ENCODE measurements at places on chromosomes 7 and 10.

DNA sequence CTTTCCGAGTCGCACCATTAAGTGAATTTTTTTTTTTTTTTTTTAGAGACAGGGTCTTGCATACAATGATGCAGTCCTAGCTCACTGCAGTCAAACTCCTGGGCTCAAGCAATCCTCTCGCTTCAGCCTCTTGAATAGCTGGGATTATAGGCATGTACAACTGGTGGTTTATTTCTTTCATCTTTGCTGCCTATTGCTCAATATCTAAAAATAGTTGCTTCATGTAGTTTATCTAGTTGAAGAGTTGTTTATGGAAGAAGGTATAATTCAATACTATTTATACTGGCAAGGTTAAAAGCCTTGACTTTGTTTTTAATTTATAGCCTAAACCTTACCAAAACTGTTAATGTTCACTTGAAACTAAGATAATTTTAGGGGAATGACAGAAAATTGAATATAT lies 66.9 kb downstream of the SEMA3D start:
- no peak for DNase-seq

DNA sequence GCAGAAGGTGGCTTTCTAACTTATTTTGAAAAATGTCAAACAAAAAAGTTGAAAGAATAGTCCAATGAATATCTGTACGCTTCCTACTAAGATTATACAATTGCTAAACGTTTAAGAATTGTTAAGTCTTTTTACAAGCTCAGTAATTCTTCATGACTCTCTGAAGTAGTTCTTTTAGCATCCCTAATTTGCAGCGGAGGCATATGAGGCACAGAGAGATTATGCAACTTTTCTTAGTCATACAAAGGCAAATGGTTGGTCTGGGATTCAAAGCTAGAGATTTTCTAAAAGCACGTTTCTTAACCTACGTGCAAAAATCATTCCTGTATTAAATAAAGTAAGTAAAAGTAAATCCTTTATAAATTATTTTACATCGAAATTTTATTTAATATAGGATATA lies 254.2 kb downstream of the MAGI2 start:
- DNase-seq, result no peak

DNA sequence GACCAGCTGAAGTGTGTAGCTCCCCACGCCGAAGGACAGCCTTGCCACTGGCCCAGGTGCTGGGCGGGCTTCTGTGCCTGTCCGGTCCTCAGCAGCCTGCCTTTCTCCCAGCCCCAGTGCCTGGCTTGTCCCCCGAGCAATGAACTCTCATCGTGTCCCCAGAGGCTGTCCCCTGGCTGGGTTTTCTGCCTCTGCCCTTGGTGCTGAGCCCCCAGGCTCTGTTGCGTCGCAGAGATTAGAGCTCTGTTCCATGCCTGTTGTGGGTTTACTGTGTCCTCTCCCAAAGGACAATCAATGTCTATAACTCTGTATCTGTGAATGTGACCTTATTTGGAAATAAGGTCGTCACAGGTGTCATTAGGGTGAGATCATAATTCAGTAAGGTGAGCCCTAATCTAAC lies 226.1 kb upstream of the SHH start:
- DNase-seq, result no peak

- DNase-seq, result no peak
Observed at GRCh38 chr7:117929237-117929636, 56.0 kb upstream of the CTTNBP2 start.

DNA sequence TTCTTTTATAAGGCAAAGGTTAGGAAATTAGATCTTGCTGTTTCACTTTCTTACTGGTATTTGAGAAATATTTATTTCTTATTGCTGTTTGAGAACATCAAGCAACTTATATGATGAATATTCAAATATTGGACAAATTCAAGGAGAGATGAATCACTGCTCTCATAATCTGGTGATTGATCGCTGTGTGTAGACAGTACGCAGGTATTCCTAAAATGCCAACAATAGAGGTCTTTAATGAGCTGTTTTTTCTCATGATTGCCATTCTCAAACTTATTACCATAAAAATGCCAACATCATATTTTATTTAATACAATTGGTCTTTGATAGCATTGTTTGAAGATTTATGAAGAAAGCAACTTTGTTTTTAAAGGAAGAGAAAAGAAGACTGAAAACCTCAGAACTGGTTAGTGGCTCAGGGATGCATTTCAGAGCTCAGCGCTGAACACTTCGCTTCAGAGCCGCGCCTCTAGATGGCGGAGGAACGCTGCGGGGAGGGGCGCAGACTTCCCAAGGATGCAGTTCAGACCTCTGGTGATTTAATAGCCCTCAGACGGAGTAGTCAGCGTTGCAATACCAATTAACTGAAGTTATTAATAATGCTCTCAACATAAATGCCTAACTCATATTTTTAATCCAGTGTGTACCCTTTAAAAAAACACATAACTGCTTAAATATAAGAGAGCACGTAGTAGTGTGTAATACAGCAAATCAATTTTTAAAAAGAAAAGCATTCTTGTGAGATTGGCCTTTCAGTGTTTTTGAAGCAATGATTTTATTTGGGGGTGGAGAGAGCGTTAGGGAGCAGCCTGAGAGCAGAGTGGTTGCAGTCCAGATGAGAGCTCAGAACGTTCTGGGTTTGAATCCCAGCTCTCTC lies 38.5 kb upstream of the STEAP4 start:
- DNase-seq, result no peak

- no peak for DNase-seq
Observed at GRCh38 chr10:60817398-60817805, 39.1 kb downstream of the CDK1 start.

DNA sequence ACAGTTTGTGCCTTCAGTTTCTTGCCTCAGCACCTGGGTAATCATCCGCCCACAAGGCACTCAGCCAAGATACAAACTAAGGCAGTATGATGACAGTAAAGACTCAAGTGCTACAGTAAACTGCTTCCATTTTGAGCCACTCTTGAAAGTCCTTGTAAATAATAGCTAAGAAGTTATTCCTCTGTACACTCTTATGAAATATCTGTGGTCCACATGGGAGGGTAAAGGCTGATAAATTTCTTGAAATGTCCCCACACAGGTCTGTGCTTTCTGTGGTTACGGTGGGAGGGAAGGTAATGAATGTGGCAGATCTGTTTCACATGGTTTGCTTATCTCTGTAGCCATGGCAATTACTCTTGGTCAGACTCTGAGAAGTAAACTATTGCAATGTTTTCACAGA lies 551.0 kb upstream of the ZWINT start:
- DNase-seq, result no peak

- no peak for DNase-seq
Observed at GRCh38 chr10:2980116-2980515, 87.2 kb upstream of the PFKP start.

DNA sequence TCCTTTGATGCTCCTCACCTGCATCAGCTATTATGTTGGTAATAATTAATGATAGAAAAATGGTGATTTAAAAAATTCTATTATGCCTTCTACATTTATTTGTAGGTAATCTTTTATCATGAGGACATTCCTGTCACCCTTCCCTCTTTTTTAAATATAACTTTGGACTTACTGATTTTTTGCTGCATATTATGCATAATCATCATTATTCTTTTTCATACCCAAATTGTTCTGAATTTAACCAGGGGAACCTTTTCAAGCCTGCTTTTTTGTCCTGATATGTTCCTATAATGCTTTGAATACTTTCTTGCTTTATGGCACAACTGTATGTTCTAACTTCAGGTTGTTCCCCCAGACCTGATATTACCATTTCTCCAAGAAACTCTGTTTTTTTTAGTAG lies 48.5 kb downstream of the TAX1BP1 start:
- no peak for DNase-seq

GRCh38 chr7:91085175-91085574 lies 179.1 kb upstream of the FZD1 start:
- DNase-seq, result no peak

GRCh38 chr10:103493362-103493915 lies at the start of gene NEURL1:
NEURL1 (plus strand) TSS chr10:103493705; CDS start chr10:103494388, 683 bp downstream.
- no peak for DNase-seq

DNA sequence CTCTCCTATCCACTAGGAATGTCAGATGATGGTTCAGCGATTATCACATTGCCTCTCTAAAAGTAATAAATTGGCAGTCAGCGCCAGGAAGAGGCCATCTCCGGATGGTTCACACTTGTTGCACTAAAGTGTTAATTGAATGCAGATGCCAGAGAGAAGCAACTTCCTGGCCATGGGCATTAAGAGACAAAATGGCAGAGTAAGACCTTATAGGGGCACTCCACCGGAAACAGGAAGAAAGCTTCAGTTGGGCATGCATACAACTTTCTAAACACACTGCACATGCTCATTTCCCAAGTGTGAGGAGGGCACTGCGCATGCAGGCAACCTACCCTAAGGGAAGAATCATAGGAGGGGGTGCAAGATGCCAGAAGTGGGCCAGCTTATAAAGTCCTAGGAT lies 71.7 kb upstream of the AUTS2 start:
- no peak for DNase-seq

DNA sequence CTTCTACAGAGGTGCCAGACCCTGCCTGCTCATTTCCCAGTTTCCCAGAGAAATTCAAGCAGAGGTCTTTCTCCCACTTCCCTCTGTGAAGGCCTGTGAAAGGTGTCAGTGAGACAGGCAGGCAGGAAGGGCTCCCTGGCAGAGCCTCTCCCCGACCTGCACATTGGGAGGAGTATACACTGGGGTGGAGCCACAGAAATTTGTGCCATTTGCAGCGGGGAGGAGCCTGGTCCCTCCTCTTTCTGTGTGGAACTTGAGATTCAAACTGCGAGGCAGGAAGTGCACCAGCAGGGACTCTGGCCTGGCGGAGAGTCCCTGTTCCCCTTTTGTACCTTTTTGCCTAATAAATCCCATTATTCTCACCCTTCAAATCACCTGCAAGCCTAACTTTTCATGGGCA lies 54.6 kb upstream of the OPN4 start:
- DNase-seq, result no peak

DNA sequence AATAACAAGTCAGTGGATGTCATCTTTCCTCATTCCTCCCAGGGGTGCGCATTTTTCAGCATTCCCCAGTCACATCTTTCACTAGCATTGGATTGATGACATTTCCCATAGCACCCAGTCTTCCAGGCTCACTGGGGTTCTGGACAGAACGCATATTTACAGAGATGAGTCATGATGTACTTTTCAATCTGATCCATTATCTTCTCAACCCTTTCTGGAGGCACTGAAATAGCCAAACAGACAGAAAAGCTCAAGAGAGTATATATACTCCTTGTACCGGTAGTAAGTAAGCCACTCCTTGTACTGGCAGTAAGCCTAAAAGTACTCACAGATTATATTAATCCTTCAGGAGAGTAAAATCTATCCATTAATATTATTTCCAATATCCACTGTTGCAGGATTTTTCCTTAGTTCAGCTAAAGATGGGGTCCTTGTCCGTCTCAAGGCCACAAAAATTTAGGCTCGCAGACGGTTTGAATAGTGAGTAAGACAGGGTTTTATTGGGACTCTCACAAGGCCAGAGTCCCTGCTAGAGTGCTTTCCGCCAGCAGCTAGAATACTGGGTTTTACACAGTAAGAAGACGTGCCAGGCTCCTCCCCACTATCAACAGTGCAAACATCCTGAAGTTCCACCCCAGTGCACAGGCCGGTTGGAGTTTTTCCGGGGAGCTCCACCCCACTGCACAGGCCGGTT lies 60.8 kb downstream of the MDH2 start:
- DNase-seq, result no peak

DNA sequence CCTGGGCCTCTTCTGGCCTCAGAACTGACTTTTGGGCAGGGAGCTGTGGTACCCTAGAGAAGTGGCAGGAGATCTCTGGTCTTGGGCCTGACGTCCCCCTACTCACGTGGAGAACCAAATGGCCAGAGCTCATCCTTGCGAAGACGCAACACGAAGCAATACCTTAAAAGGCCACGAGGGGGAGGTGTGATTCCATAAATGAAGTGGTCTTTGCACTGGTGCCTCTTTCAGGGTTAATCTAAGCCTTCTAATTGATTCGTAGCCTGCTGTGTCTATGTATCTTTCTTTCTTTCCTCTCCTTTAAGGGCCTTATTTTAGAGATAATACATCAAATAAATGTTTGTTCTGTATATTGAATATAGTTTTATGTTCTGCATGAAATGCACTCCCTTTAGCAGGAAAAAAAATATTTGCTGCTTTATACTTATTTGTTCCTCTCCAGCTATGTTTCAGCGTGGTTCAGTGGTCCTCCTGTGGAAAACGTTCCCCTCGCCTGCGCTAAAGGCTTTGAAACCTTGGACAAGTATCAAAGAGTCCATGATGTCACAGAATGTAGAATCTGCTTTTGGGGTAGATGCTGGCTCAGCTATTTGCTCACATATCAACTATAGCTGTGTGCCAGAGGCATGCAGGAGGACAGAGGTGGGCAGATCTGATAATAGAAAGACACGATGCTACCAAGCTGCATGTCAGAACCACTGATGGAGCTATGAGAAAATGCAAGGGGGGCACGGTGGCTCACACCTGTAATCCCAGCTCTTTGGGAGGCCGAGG lies 41.0 kb downstream of the STRA8 start:
- DNase-seq, result peak; percentile 60

GRCh38 chr7:2049111-2049781 lies 183.5 kb downstream of the MAD1L1 start:
- no peak for DNase-seq

GRCh38 chr7:54556121-54556520 lies 13.9 kb downstream of the VSTM2A start:
- no peak for DNase-seq

DNA sequence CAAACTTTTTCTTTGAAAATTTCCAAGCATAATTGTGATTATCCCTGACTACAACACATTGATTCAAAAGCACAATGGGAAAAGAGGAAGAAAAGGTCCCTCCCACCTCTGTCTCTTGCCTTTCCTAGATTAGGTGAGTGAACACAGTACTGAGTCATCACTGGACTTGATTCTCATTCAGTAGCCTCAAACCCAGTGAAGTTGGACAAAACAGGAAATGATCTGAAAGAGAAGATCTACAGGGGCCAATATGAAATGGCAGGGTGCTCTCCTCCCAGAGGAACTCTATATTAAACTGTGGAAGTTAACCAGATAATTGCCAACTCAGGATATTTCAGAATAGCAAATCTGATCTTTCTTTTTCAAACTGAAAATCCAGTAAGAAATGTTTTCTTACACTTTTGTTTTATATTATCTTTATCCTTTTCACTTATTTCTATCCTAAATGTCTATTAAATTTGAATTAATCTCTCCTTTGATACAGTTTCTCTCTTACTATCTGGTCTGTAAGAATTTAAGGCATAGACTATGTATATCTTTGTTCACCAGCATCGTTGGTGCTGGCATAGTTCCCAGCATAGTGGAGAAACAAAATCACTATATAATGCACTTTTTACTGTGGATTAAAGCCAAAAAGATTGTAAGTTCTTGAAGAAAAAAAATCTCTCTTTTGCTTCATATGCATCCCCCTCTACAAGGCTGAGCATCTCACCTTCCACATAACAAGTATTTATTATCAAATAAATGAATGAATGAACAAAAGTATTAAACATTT lies 41.4 kb upstream of the IKZF1 start:
- no peak for DNase-seq

Data from stimulated activated CD8-positive, alpha-beta memory T cell treated with anti-CD3 and anti-CD28 coated beads, Interleukin-4, amount 100 ng/mL, for 24 hours (primary cell).